AG08395 (cell line): ENCODE measurements at places on chromosomes 7 and 10.

DNA sequence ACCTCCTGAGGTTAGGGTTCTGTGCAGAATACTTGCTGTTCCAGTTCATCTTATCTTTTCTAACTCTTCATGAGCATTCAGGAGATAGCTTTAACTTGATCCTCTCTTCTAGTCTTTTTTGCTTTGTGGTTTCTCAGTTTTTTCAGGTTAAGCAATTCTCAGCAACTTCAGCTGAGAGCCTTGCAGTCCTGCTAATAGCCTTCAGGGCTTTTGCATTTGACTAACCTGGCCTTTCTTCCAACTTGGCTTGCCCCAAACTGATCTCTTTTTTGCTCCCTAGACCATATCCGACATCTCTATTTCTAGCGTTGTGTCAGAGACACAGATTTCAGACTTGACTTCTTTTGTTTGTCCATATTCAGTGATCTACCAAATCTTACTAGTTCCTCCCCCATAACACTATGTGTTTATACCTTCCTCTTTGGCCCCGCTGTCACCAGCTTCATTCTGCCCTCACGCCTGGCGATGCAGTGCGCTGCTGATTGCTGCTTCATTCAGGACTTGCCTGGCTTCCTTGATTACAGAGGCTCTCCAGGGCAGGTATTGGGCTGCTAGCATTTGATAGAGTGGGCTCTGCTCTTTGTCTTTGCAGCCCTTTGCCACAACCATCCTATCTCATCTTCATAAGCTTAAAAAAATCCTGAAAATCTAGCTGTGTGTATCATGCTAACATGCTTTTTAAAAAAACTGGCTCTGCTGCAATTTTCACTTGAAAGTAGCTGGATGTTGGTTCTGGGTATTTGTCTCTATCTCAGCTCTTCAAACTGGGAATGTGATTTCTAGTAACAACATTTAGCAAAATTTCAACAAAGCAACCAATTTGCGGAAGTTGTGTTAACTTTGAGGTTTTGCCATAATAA is 9.6 kb downstream of the CUL1 start:
- no peak for DNase-seq

DNA sequence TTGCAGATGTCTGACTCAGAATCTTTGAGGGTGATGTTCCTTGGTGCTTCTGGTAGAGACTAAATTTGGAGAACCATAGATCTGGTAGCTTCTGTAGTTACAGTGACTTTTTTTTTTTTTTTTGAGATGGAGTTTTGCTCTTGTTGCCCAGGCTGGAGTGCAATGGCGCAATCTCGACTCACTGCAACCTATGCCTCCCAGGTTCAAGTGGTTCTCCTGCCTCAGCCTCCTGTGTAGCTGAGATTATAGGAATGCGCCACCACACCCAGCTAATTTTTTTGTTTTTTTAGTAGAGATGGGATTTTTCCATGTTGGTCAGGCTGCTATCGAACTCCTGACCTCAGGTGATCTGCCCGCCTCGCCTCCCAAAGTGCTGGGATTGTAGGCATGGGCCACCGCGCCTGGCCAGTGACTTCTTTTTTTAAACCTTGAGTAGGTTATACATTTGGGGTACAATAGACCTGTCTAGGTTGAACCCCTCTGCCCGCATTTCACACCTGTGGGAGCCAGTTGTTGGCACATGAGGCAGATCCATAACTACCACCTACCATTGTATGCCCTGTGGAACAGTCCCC is 47.0 kb downstream of the SUFU start:
- no peak for DNase-seq

GRCh38 chr10:26857991-26858706 is 2.6 kb downstream of the ABI1 start:
- DNase-seq, result no peak

GRCh38 chr7:40329601-40330153 is 194.9 kb downstream of the SUGCT start:
- DNase-seq, result peak; percentile 77

GRCh38 chr7:102830197-102830596 is 81.4 kb downstream of the FAM185A start:
- peak; percentile 65 for DNase-seq

- no peak for DNase-seq
Observed at GRCh38 chr10:77807706-77808105, 118.8 kb downstream of the DLG5 start.

DNA sequence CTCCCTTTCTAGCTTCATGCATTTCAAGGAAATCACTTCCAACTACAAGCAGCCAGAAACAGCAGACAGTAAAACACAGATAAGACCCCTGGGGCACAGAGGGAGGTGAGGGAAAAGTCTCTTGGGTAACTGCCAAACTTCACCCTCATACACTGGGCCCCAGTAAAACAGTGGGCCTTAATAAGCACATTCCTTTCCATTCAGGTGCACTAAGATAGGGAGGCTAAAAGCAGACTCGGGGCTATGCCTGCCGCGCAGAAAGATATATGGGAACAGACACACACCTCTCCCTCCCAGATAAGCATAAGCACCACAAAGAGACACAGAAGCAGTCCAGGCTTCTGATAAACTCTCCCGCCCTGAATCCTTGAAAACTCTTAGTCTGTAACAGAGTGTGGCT is 117.0 kb downstream of the TYW1B start:
- no peak for DNase-seq

DNA sequence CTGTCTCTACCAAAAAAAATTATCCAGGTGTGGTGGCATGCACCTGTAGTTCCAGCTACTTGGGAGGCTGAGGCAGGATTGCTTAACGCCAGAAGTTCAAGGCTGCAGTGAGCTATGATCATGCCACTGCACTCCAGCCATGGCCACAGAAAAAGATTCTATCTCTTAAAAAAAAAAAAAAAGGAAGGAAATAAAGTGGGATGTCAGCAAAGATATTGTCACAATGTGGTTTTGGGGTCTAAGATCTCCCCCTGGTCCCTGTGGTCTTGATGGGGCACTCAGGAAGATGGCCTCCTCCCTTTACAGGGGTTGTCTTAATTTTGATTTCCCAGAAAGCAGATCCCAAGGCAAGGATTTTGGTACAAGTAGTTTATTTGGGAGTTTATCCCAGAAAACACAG is 7.4 kb upstream of the KAZALD1 start:
- no peak for DNase-seq
